Lung microvascular endothelial cell (primary cell): ENCODE measurements at places on chromosomes 2 and 18. TPM values are rescaled to one million over a fixed set of nuclear protein-coding genes. Genes with fewer than 3 reads are reported as not detected.

The ASAP2 gene
- total RNA-seq = 26.2 and 28.8 TPM in 2 replicates

DNA sequence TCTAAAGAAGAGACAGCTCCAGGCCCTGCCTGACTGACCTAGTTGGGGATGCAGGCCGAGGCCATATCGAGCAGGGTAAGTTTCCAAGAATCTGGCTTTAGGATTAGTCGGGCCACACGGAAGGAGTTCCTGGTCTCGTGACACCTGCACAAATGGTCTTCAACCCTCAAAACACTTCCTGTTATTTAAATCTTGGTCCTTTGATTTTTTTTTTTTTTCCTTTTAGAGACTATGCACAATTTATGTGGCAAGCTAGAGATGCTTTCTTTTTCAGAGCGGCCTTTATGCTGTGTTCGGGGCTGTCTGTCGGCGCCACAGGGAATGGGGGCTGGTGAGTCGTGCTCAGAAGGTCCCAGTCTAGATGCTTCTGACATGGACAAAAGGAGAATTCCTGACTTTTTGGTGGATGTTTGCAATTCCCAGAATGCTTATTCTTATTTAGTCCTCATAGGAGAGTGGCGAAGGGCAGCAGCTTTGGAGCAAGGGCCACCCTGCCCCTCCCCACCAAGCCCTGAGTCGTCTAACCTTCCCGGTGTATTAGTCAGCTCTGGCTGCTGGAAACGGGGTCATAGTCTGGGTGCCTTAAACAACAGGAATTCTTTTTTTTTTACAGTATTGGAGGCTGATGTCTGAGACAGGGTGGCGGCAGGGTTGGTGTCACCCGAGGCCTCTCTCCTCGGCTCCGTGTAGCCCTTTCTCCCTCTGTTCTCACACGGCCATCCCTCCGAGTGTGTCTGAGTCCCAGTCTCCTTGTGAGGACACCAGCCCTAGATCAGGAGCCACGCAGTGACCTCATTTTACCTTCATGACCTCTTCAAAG is 27.4 kb downstream of the HPCAL1 start:
- peak; percentile 87 for DNase-seq

DNA sequence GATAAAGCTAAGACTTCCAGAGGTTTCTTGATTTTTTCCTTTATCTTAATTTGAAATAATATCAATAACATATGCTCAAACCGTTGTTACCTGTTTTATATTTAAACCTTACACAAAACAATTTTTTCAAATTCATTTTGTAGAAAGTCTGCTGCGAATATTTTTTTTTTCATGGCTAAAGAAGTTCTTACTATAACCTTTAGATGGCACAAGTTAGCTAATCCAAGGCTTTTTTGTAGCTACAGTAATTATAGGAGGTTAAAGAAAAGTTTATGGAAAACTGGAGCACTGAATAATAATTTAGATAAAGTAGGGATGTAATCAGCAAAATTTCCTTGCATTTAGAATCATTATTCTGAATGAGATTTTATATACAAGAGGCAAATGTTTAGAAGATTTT is 78.0 kb upstream of the PNPT1 start:
- DNase-seq = peak; percentile 70

DNA sequence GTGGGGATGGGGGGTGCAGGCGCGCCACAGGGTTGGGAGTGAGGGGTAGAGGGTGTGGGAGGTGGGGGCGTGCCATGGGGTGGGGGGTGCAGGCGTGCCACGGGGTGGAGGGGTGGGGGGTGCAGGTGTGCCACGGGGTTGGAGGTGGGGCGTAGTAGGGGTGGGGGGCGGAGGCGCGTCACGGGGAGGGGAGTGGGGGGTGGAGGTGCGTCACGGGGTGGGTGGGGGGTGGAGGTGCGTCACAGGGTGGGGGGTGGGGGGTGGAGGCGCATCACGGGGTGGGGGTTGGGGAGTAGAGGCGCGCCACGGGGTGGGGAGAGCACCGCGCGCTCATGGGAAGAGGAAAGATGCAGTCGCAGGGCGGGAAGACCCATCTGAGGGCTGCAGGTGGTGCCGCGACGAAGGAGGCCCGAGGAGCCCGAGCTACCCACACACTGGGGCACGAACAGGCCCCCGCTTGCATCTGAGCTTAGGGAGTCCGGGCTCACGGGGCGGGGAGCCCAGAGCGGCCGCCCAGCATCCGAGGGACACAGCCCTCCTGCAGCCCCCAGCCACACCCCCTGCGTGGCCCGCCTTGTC is 37.5 kb downstream of the SNED1 start:
- no peak for DNase-seq

The IL1B gene
- 0.22 TPM in 1 of 2 replicates, not detected in the other for total RNA-seq

The HOXD9 gene
- total RNA-seq = 15.3 and 23.8 TPM in 2 replicates

The USP40 gene
- 15.5 and 19.2 TPM in 2 replicates for total RNA-seq

- DNase-seq = no peak
Measured at GRCh38 chr2:142495141-142495540, 364.3 kb upstream of the LRP1B start.

The ASPRV1 gene
- total RNA-seq = under 0.01 TPM in 2 replicates

DNA sequence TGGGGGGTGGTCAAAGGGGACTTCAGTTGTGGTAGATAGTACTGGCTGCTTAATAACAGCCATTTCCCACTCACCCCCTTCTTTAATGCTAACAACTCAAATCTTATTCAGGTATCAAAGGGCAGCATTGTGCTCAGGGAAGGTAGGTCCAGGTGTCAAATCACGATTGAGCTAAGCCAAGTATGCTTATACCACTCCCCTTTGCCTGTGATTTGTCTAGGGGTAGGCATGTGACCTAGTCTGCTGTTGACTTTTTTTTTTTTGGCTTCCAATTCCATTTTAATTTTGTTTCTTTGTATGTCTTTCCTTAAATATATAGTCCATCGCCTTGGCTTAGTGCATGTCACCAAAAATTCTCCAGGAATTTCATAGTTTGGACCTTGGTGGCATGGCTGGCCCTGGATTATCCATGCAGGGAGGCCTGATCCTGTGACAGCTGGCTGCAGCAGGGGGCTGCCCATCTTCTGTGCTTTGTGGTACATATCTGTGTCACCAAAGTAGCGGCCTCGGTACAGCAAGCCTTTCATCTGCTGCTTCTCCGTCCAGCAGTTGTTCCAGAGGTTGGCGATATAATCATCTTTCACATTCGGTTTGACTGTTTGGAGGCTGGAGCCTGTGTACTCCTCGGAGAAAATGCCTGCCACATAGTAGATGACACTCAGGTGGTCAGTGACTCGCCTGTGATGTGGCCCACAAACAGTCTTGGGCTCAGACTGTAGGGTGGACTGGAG is 68.1 kb upstream of the SPRED2 start:
- DNase-seq = no peak

- no peak for DNase-seq
Measured at GRCh38 chr18:10315522-10315921, 138.9 kb upstream of the APCDD1 start.

DNA sequence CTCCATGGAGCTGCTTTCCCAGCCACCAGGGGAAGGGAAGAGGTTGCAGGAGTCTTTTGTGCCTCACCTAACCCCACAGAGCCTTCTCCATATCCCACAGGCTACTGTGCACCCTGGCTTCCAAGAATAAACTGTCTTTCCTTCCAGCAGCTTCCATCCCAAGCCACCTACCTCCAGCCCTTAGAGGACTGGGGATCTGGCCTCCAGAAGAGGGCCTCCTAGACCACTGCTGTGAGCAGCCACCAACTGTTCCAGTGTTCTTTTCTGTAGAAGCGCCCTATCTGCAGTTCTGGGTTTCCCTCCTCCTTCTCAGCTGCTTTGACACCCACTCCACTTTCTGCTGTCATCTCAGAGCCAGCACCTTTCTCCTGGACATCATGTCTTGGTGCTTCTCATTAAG is 30.7 kb upstream of the REG3G start:
- DNase-seq = no peak

GRCh38 chr2:22329211-22330154 is 1055.5 kb upstream of the KLHL29 start:
- DNase-seq = no peak

DNA sequence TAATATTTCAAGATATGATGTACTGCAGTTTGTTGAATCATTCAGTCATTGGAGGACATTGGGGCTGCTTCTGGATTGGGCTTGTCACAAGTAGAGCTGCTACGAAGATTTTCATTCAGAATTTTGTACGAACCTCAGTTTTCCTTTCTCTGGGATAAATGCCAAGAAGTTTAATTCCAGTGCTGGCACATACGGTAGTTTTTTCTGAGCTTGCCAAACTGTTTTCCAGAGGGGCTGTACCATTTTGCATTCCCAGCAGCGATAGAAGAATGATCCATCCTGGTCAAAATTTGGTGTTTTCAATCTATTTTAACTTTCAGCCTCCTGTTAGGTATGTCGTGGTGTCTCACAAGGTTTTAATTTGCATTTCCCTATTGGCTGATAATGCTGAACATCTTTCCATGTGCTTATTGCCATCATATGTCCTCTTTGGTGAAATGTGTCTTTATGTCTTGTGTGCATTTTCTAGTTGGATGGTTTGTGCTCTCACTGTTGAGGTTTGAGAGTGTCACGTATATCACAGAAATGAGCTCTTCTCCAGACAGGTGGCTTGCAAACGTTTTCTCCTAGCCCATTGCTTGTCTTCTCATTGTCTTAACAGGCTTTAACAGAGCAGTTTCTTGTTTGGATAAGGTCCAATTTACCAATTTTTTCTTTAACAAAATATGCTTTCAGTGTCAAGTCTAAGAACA is 612.6 kb downstream of the GALR1 start:
- DNase-seq = no peak

The RNU2-63P gene
- 70.8 and 139 TPM in 2 replicates for total RNA-seq

The DARS1 gene
- 24.4 and 36.0 TPM in 2 replicates for total RNA-seq

- no peak for DNase-seq
Measured at GRCh38 chr2:9780368-9781130, 62.7 kb upstream of the TAF1B start.

GRCh38 chr2:122136056-122136455 is 380.6 kb downstream of the TSN start:
- peak; percentile 62 for DNase-seq

The FEV gene
- total RNA-seq = not detected in 2 replicates

GRCh38 chr2:171889808-171890207 is 4.2 kb downstream of the SLC25A12 start:
- DNase-seq = no peak

DNA sequence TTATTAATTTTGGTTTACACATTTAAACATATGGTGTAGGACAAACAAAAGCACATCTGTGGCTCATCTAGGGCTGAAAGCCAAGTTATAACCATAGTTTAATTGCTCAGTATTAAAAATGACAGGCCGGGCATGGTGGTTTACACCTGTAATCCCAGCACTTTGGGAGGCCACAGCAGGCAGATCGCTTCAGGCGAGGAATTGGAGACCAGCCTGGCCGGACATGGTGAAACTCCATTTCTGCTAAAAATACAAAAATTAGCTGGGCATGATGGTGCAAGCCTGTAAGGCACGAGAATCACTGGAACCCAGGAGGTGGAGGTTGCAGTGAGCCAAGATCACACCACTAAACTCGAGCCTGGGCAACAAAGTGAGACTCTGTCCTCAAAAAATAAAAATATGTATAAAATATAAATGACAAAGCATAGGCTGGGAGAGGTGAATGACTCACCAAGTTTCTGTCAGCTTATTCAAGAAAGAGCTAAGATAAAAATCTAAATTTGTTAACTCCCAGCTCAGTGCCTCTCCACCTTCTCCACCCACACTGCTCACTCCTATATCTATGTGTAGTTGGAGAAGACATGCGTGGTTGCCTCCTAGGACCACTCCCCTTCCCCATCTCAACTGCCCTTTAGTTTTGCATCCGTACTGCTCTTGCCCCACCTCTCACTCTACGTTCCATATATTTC is 79.2 kb upstream of the PID1 start:
- no peak for DNase-seq

The C2orf68 gene
- 14.8 and 23.8 TPM in 2 replicates for total RNA-seq

The ZBTB7C gene
- total RNA-seq = under 0.01 TPM in 1 of 2 replicates, not detected in the other
